Spleen (tissue), 13 donors: ENCODE measurements at places on chromosomes 13 and 19. TPM values are rescaled to one million over a fixed set of nuclear protein-coding genes. Genes with fewer than 3 reads are reported as not detected.

PCDH17 gene
- polyA plus RNA-seq: 9.1 TPM

EGLN2 gene
- 238 TPM for polyA plus RNA-seq

APOC4 gene
- polyA plus RNA-seq: 0.24 TPM

RNF17 gene
- 0.02 TPM for polyA plus RNA-seq

C19orf67 gene
- polyA plus RNA-seq: not detected

MYPOP gene
- polyA plus RNA-seq: 9.6 TPM

- no peak for DNase-seq
Observed at GRCh38 chr13:67408798-67409197, 178.7 kb upstream of the PCDH9 start.

DNA sequence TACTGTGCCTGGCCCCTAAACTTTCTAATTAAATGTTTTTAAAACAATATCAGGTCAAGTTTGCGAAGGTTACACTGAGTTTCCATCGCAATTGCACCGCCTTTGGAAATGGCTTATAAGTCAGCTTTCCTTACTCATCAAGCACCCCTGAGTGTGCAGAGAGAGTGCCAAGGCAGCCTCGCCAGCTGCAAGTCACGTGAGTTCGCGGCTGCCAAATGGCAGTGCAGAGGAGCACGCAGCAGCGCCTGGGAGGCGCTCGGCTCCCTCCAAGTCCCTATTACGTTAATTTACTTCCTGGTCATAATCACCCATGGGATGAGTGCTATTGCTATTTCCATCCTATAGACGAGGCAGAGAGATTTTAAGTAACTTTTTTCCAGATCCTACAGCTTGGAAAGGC, 319.6 kb downstream of the TEX29 start:
- no peak for DNase-seq

- no peak for DNase-seq
Observed at GRCh38 chr13:67410645-67411044, 180.5 kb upstream of the PCDH9 start.
